GM06990 (cell line): ENCODE measurements at places on chromosomes 3 and 15.
A peak's percentile ranks its signal among the peaks of the same experiment; 100 is the strongest.

- DNase-seq = peak; percentile 0
These were observed 394.5 kb upstream of the DPPA4 start for GRCh38 chr3:109731639-109732473.

GRCh38 chr3:134337511-134338200 lies 36.6 kb downstream of the AMOTL2 start:
- no peak for DNase-seq

- DNase-seq = no peak
These were observed 186.9 kb upstream of the TLE3 start for GRCh38 chr15:70284438-70285214.

- DNase-seq = no peak
These were observed 4.2 kb downstream of the LRRC2 start for GRCh38 chr3:46561951-46562350.

- no peak for DNase-seq
These were observed 19.9 kb upstream of the TNFAIP8L3 start for GRCh38 chr15:51114437-51115119.

- no peak for DNase-seq
These were observed 8.7 kb downstream of the NPTN start for GRCh38 chr15:73624530-73624929.

- DNase-seq = no peak
These were observed 30.4 kb downstream of the SKIL start for GRCh38 chr3:170387950-170388349.

GRCh38 chr15:54305138-54305537 lies 326.9 kb downstream of the UNC13C start:
- DNase-seq = no peak

DNA sequence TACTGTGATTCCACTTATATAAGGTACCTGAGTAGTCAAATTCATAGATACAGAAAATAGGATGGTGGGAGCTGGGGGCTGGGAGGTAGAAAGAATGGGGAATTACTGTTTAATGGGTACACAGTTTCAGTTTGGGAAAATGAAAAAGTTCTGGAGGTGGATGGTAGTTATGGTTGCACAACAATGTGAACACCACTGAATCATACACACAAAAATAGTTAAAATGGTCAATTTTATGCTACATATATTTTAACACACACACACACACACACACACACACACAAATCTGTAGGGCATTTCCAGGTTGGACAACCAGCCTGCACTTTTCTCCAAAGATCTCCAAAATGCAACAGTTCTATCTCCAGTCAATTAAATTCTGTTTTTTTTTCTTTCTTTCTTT lies 1.4 kb downstream of the CCDC32 start:
- DNase-seq = no peak

- no peak for DNase-seq
These were observed 4.7 kb downstream of the KY start for GRCh38 chr3:134646086-134646485.

- DNase-seq = no peak
These were observed 121.5 kb downstream of the SLC9A9 start for GRCh38 chr3:143726727-143727126.

DNA sequence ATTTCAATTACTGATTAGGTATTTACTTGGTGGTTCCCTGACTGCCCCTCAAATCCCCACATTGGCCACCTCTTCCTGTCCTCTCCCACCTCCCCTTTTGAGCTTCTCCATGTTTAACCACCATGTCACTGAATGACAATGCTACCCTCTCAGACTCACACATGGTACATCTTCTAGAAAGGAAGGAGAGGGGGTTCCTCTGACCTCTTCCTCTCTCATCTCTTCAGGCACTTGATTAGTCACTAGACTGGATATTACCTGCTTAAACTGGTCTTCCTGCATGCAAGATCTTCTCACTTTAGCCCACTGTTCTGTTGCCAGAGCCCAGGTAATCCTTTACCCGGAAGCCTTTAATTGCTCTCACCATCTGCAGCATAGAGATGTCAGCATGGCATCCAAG lies 64.9 kb downstream of the DIPK2A start:
- no peak for DNase-seq

DNA sequence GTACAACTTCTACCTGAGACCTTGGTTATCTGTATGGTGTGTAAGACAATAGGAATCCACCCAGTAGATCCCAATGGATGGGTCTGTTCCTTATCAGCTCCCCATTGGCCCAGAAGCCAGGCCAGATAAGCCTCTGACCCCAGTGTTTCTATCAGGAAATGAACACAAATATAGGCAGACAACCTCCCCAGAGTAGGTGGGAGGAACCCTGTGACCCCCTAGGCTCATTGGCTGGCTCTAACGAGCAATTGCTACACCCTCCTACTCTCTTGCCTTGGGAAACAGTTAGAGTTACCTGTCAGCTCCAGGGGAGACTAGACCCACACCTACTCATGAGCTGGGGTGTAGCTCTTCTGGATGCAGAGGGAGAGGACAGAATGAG lies 299.9 kb downstream of the UACA start:
- DNase-seq = no peak

- DNase-seq = no peak
These were observed 178.5 kb upstream of the P2RY1 start for GRCh38 chr3:152656214-152656971.

DNA sequence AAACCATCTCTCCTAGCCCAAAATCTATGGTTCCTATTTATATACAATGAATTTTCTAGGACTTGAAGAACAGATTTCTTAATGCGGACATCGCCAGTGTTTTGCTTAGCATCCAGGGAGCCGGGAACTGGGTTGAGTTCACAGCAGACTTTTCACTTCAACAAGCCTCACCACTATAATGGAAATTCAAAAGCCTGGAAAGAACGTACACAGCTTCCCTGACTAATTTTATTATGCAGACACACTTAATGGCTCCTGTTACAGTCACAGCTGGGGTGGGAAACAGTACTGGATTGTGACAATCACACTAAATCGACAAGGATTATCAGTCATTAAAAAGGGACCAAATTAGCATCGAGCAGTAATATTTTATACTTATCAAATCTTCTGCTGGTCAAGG lies 129.2 kb upstream of the BNIP2 start:
- no peak for DNase-seq

- DNase-seq = no peak
These were observed 23.5 kb downstream of the CIAO2A start for GRCh38 chr15:64070106-64070505.

GRCh38 chr15:68303134-68303533 lies 25.6 kb downstream of the FEM1B start:
- no peak for DNase-seq

GRCh38 chr15:65962187-65962586 lies 92.9 kb downstream of the RAB11A start:
- no peak for DNase-seq

GRCh38 chr15:100140527-100141308 lies 201.1 kb downstream of the ADAMTS17 start:
- no peak for DNase-seq

DNA sequence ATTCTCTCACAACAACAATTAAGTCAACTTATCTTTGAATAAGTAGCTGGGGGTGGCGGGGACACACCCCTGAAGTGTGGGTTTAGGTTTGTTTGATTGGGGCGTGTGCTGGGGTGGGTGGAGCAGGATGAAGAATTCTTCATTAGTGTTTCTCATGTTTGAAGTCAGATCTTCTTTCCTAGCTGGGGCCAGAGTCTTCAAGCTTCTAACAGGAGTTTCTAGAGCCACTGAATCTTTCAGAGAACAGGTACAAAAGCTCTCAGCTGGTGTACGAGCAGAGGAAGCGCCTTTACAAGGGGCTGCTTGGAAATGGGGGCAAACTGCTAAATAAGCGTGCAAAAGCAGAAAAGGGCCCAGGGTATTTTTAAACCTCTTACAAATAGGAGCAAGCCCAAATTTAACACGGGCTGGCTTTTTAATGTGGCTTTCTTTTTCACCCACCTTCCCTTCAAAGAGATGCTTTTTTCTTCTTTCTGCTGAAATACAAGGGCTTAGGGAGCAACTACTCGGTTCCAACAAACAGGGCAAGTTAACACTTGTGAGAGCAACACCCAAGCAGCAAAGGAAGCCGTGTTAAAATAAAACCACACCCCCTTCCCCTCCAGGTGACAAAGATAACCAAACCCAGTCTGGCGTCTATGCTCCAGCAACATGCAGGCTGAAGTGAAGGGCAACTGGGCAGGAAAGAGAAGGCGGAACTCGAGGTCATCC lies 86.9 kb upstream of the RASGRP1 start:
- DNase-seq = no peak

DNA sequence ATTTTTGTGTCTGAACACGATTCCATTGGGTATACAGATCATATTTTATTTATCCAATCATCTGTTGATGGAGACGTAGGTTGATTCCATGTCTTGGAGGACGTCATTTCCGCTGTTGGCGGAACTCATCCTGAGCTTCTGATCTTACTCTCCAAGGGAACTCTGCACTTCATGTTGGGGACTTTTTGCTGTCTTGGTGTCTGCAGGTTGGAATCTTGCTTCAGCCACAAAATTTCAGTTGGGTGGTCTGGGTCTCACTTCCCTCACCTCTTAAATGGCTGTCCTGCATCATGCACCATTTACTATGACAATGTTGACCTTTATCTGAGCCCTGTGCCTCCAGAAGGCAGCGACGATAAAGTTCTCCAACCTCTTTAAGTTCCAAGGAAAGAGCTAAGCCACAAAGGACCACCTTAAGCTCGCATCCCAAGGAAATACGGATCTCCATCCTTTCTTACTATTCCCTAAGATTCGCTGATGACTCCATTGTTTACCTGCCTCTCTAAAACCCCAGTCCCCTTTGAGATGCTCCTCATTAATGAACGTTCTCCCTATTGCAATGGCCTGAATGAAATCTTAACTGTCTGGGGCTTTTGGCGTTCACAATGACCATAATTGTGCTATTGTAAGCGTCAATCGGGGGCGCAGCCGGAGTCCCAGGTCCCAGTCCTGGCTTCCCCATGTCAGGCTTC lies 23.1 kb upstream of the RNU6-1 start:
- peak; percentile 63 for DNase-seq

DNA sequence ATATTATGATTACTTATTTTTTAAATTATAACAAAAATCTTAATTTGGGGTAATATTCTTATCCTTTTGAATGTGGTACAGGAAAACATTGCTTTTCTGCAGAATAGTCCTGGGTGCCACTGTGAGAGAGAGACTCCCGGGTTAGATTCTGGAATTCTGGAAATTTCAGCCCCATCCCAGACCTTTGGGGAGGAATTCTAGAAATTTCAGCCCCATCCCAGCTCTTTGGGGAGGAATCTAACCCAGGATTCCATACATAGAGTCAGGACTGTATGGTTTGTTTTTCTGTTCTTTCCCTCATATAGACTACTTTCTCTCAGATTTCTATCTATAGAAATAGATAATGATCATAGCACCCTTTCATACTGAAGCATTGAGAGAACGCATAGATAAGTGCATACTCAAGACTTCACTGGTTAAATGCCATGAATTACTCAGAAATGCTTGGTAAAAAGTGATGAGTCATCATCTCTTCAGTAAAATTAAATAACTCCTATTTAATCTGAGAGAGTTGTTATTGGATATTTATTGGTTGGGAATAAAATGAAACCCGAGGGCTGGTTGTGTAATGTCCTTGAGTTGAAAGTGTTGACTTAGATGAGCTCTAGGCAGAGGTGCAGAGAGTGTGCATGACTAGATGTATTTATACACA lies 8.3 kb downstream of the EIF2AK4 start:
- no peak for DNase-seq

- DNase-seq = no peak
These were observed 156.1 kb downstream of the DIPK2A start for GRCh38 chr3:144127700-144128099.

- DNase-seq = no peak
These were observed 149.9 kb downstream of the FRMD5 start for GRCh38 chr15:44045217-44045616.

DNA sequence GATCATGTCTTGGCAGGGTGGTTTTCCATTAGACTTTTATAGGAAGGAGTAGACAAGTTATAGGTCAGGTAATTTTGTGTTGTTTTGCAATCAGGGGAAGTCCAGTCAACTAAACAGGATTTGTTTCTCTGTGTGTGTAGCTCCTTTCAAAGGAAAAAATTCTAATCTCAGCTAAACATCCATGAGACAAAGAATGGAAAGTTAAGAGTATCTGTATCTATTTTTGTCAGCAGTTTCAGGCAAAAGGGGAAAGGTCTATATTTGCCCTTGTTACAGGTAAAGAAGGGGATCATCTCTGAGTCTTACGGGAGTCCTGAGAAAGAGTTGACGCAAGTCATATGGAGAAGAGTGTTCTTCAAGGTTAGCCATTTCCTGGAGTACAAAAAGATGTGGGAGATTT lies 79.3 kb downstream of the GAP43 start:
- no peak for DNase-seq

DNA sequence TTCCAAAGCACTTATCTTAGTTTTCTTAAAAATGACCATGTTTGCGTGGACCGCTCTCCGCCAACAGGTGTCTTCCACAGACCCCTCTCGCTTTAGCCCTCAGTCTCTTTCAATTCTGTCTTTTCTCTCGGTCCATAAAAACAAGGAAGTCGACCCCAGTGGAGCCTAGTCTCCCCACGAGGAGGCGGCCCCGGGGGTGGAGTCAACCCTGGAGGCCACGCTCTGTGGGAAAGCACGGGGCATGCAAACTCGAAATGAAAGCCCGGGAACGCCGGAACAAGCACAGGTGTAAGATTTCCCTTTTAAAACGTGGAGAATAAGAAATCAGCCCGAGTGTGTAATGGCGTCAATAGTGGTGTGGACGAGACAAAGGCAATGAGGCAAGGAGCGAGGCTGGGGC lies 49.1 kb downstream of the EBLN2 start:
- no peak for DNase-seq

- no peak for DNase-seq
These were observed 43.4 kb downstream of the HDGFL3 start for GRCh38 chr15:83164111-83164770.

DNA sequence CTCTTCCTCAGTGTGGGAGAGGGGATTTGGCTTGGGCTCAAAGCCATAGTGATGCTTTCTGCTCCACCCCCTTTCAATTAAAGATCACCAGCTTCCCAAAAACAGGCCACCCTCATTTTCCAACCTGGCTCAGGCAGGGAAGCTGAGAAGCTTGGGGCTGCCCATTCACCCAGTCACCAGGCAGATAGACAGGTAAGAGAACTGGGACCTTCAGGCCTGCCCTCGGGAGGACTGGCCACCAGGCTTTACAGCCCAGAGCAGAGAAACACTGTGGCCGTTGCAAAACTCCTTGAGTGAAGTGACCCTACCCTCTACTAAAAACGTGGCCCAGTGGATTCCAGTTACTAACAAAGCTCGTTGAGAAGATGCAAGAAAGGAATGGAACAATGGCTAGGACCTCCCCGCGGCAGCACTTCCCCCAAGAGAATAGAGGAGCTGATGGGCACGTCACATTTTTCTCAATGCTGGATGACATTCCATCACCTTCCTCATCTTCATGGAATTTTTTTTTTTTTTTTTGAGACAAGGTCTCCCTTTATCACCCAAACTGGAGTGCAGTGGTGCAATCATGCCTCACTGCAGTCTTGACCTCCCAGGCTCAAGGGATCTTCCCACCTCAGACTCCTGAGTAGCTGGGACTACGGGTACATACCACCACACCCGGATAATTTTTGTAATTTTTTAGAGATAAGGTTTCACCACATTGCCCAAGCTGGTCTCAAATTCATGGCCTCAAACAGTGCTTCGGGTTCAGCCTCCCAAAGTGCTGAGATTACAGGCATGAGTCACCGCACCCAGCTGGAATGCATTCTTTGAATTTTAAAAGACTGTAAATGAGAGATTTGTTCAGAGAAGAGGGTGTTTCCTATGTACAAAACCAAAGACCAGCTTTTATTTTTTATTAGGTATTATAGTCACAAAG lies 37.9 kb downstream of the LIPC start:
- no peak for DNase-seq
